ENCODE measurements at places on chromosomes 2 and 18.

DNA sequence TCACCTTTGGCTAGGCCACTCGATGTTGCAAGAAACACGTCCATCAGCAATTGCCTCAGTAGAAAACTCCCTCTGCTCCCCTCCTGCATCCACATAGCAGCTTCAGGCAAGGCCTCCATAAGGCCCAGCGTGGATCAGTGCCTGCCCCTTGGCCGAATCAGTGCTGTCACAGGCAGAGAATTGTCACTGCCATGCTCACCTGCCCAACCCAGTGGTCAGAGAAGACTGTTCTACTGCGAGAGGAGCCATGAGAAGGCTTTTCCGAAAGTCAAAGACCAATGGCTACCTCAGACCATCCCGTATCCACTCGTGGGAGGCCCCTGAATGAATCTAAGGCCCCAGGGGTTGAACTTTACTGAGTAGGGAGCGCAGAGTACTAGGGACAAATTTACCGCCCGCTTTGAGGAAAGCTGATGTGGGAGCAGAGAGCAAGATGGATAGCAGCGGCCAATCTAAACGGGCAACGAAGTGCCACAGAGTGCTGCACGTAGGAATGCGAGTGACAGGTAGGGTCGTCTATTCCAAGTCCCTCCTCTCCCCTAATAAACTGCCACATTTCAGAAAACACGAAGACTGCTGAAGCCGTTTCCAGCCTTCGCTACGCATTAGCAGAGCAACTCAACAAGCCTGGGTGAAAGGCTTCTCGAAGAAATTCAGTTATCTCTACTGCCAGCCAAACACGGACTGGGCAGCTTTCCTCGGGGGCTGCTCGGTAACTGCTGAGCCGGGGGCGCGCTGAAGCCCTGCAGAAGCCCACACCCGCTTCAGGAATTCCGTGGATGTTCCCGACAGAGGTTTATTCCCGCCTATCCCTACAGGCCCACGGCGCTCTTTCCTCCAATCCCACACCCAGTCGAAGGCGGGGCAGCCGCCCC is 968 bp upstream of the RALBP1 start:
- DNase-seq: no peak

DNA sequence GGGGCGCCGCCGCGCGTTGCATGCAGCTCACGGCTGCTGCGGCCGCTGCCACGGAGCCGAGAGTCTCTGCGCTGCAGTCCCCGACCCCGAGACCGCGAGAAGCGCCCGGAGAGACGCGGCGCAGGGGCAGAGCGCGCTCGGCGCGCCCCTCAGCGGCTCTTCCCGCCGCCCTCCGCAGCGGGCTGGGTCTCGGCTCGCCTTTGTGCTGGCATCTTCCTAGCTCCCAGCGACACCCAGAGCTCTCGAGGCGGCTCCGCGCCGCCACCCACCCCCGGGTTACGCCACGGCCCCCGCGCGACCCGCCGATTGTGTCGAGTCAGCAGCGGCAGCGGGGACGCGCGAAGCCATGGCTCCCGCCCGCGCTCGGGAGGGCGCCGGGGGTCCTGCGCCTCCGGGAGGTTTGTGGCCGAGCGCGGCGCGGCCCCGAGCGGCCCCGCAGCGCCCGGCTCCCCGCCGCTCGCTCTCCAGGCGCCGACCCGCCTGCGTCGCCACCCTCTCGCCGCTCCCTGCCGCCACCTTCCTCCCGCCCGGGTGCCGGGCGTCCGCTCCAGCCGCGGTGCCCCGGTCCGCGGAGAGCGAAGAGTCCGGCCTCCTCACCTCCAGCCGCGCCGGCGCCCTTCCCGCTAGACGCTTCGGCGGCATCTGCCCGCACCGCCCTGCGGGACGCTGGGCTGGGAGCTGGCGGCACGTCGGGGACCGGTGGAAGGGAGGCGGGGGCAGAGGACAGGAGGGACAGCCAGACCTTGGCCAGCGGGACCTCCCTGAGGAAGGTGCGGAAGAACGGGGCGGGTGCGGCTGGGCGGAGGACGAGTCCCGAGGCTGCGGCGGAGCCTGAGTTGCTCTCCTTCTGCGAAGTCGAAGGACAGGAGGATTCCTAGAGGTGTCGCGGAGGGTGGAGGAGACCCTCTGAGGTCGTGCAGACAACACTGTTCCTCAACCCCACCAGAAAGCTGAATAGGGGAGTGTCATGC is 46.3 kb upstream of the CCDC150 start:
- DNase-seq: peak; percentile 19

- DNase-seq: no peak
These were observed 257.2 kb downstream of the CYRIA start for GRCh38 chr2:16408331-16409005.

- no peak for DNase-seq
These were observed 48.5 kb upstream of the DOCK10 start for GRCh38 chr2:225090746-225091145.

DNA sequence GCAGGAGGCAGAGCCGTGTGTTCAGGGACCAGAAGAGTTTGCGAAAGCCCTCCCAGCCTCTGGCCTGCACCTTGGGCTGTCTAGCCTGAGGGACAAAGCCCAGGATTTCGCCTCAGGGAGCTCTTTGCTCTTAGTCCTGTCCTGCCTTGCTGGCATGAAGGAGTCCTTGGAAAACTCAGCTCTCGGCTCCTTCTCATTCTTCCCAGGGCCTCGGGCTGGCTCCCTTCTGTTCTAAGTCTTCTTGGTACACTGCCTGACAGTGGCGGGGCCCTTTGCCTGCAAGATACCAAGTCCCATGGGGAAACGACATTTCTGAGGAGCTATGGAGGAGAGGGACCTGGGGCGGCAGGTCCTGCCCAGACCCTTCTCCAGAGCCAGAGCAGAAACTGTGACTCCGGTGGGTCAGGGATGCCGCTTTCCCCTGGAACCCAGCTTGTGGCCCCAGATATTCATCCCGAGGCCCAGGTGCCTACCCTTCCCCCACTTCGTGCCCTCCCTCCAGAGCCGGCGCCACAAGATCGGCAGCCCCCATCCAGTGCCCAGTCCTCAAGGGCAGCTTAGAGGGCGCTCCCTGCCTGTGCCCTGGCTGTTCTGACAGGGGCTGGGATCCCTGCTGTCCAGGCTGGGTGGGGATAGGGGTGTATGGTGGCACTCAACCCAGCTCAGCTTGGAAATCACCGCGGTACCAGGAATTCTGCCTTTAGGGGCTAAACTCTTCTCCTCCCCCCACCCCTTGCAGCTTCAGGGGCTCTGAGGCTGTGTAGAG is 5.5 kb upstream of the CYP26B1 start:
- no peak for DNase-seq
